Activated naive CD4-positive, alpha-beta T cell treated with anti-CD3 and anti-CD28 coated beads, Interleukin-2, amount 50 U/mL, for 72 hours (primary cell): ENCODE measurements at places on chromosomes 4 and X. TPM values are rescaled to one million over a fixed set of nuclear protein-coding genes. Genes with fewer than 3 reads are reported as not detected.

GRCh38 chr4:47692691-47693090 lies 145.2 kb downstream of the CORIN start:
- DNase-seq = no peak

GRCh38 chrX:54640103-54640690 lies 110.2 kb downstream of the GNL3L start:
- DNase-seq = no peak

DNA sequence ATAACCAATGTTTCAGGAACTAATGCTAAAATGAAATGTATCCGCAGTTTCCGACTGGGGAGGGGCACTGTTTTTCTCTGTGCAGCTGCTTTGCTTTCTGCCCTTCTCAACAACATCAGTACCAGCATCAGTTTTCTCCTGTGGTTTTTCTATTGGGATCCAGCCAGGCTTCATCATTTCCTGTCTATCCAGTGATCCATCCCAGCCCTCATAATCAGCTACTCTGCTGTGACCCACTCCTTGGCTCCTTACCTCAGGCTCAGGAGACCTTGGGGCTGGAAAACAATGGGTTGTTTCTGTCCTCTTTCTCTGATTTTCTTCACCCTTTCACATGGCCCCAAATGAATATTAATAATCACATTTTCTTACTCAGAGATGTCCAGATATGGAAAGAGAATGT lies 222.2 kb upstream of the DKK2 start:
- no peak for DNase-seq

GRCh38 chrX:110795645-110796406 lies at the start of gene CHRDL1:
Gene CHRDL1, minus strand, starts transcription at chrX:110795817. Its CDS starts 3,636 bp downstream, at chrX:110792181.
- DNase-seq = no peak

DNA sequence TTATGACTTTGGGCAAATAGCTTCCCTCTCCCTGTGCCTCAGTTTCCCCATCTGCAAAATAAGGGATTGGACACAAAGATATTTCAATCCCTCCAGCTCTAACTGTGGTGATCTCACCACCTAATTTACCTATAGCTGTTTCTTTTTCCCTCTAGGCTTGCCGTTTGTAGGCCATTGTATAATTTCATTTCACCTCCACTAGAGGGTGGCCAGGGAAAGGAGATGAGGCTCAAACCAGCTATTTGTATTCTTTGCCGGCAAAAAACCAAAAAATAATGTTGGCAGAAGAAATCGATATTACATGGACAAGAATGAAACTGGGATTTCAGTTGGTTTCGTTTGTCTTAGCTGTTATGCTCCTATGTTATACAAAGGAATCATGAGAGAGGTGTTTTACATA lies 36.1 kb upstream of the DOCK11 start:
- no peak for DNase-seq

- DNase-seq = no peak
Observed at GRCh38 chr4:15598644-15599043, 56.5 kb downstream of the FBXL5 start.

GRCh38 chr4:71553605-71554004 lies 214.8 kb downstream of the SLC4A4 start:
- DNase-seq = no peak

GRCh38 chr4:3936184-3936583 lies 170.0 kb downstream of the ADRA2C start:
- no peak for DNase-seq

DNA sequence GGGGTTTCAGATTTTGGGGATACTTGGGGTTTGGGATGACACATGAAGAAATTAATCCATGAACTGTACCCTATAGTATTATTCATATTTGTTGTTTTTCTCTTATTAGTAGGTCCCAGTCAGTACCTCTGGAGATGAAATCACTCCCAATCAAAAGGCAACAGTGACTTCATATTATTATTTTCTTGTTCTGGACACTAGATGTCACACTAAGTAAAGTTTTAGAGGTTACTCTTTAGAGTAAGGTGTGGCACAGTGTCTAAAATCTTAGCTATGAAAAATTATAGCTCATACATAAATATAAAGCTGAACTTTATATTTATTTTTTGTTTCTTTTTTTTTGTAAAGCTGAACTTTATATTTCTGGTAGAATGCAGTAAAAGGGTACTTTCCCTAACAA lies 35.1 kb downstream of the FAM114A1 start:
- no peak for DNase-seq

DNA sequence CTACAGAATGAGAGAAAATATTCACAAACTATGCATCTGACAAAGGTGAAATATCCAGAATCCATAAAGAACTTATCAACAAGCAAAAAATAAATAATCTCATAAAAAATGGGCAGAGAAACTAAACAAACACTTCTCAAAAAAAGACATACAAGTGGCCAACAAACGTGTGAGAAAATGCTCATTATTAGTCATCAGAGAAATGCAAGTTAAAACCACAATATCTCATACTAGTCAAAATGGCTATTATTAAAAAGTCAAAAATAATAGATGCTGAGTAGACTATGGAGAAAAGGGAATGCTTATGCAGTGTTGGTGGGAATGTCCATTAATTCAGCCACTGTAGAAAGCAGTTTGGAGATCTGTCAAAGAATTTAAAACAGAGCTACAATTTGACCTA lies 533.3 kb downstream of the TMA16 start:
- DNase-seq = no peak

ZNF630 gene
- 2.3 TPM for total RNA-seq

HDX gene
- 3.3 TPM for total RNA-seq

PHKA1 gene
- 8.4 TPM for total RNA-seq

ITGB1BP2 gene
- total RNA-seq = 7.8 TPM

IGSF1 gene
- not detected for total RNA-seq
